ENCODE measurements at places on chromosomes 6 and 20. TPM values are rescaled to one million over a fixed set of nuclear protein-coding genes. Genes with fewer than 3 reads are reported as not detected.

The TRIM31 gene
- not detected for total RNA-seq

The MUC21 gene
- total RNA-seq: not detected

GRCh38 chr6:139406577-139407343 lies 32.3 kb upstream of the CITED2 start:
- H3K36me3 ChIP-seq: no peaks in the 10 kb centered on the region
- DNase-seq: no peak
- no peak overlapping the region for H3K4me3 ChIP-seq
- no peak overlapping the region for H3K27ac ChIP-seq

DNA sequence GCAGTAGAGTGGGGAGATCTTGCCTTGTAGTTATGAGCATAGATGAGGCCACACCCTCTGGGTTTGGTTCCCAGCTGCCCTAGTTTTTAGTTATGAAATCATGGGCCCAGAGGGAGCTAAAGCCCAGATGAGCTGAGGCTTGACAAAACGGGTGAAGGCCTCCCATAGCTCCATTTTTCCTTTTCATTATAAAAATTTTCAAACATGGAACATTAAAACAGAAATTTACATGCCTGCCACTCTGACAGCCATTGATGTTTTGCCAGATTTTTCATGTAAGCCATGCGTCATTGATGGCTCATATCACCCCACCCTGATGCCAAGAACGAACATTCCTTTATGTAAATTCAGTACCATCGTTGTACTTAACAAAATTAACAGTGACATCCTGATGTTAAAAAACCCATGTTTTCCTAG lies 67.9 kb downstream of the IGF2R start:
- H3K4me3 ChIP-seq: no peak overlapping the region
- peaks cover 30% of the 10 kb centered on the region for H3K4me1 ChIP-seq
- no peaks in the 10 kb centered on the region for H3K27me3 ChIP-seq
- no peak overlapping the region for H3K27ac ChIP-seq

GRCh38 chr20:39823224-39823623 lies 861.1 kb downstream of the DHX35 start:
- no peak for DNase-seq
- no peaks in the 10 kb centered on the region for H3K4me1 ChIP-seq
- no peaks in the 10 kb centered on the region for H3K27me3 ChIP-seq
- H3K27ac ChIP-seq: no peak overlapping the region
- H3K36me3 ChIP-seq: no peaks in the 10 kb centered on the region

The RHAG gene
- not detected for total RNA-seq

GRCh38 chr20:63567386-63568169 lies 6.5 kb downstream of the HELZ2 start:
- H3K27me3 ChIP-seq: no peaks in the 10 kb centered on the region
- peak; percentile 76 for DNase-seq
- peaks cover 37% of the 10 kb centered on the region for H3K36me3 ChIP-seq
- peak overlapping the region; percentile 63 for H3K4me3 ChIP-seq
- peaks cover 32% of the 10 kb centered on the region for H3K4me1 ChIP-seq

DNA sequence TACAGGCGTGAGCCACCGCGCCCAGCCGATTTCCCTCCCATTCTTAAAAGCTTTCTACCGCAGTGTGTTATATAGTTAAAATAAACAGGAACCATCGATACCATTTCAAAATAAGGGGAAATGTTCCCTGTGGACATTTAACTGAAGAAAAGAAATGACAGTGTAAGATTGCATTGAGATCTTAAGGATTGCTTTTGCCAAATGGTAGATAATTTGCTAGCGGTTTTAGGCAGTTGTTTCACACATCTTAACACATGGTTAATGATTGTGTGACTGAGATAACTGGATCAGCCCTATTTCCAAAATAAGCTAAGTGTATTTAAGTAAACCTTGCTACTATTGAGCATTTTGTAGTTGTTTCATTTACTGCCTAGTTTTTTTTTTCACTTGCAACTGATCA lies 15.6 kb downstream of the STX16 start:
- H3K27me3 ChIP-seq: no peaks in the 10 kb centered on the region
- peaks cover 35% of the 10 kb centered on the region for H3K4me1 ChIP-seq
- H3K36me3 ChIP-seq: peaks cover 61% of the 10 kb centered on the region
- H3K4me3 ChIP-seq: no peak overlapping the region

GRCh38 chr6:16473184-16473907 lies 235.0 kb downstream of the GMPR start:
- peak; percentile 53 for DNase-seq
- peak overlapping the region; percentile 89 for H3K27ac ChIP-seq
- no peaks in the 10 kb centered on the region for H3K27me3 ChIP-seq
- H3K4me1 ChIP-seq: peaks cover 94% of the 10 kb centered on the region
- H3K36me3 ChIP-seq: peaks cover 68% of the 10 kb centered on the region
- H3K4me3 ChIP-seq: peak overlapping the region; percentile 55

DNA sequence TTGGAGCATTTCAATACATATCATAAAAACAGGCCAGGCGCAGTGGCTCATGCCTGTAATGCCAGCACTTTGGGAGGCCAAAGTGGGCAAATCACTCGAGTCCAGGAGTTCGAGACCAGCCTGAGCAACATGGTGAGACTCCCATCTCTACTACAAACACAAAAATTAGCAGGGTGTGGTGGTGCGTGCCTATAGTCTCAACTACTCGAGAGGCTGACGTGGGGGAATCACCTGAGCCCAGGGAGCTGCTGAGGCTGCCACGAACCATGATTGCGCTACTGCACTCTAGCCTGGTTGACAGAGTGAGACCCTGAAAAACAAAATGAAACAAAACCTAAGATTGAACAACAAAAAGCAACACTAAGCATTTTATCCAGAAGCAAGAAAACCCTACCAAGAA lies 47.2 kb downstream of the BACH2 start:
- H3K27ac ChIP-seq: no peak overlapping the region
- H3K4me1 ChIP-seq: peaks cover 31% of the 10 kb centered on the region
- no peaks in the 10 kb centered on the region for H3K27me3 ChIP-seq

The AK9 gene
- total RNA-seq: 5.5 TPM

GRCh38 chr6:67933278-67933677 lies 701.8 kb upstream of the ADGRB3 start:
- DNase-seq: no peak
- no peaks in the 10 kb centered on the region for H3K4me1 ChIP-seq
- H3K36me3 ChIP-seq: no peaks in the 10 kb centered on the region
- no peaks in the 10 kb centered on the region for H3K27me3 ChIP-seq
- no peak overlapping the region for H3K4me3 ChIP-seq

GRCh38 chr6:46042355-46042999 lies 26.8 kb upstream of the CLIC5 start:
- peaks cover 6% of the 10 kb centered on the region for H3K4me1 ChIP-seq
- H3K4me3 ChIP-seq: no peak overlapping the region
- no peak for DNase-seq
- H3K27me3 ChIP-seq: no peaks in the 10 kb centered on the region
- H3K36me3 ChIP-seq: no peaks in the 10 kb centered on the region
